Right hindlimb (tissue), 1 donor: ENCODE measurements at places on chromosomes 5 and 9.

- no peak for DNase-seq
Observed at GRCh38 chr5:92455011-92455410, 1071.9 kb upstream of the ARRDC3 start.

DNA sequence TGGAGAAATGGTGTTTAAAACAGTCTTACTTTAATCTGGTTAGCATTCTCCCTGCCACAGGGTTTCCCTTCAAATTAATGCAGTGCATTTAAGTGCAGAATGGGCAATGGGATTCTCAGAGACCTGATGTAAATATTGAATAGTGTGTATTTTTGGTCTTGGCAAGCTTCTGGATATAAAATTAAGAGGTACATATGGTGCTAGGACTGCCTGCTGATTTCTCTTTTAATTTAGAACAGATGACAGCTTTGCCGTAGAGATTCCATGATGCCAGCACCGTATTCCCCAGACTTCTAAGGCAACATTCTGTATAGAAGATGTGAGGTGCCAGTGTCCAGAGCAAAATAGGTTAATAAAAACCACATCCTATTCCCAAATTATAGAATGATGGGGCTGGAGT, 1.9 kb downstream of the MTAP start:
- no peak for DNase-seq

DNA sequence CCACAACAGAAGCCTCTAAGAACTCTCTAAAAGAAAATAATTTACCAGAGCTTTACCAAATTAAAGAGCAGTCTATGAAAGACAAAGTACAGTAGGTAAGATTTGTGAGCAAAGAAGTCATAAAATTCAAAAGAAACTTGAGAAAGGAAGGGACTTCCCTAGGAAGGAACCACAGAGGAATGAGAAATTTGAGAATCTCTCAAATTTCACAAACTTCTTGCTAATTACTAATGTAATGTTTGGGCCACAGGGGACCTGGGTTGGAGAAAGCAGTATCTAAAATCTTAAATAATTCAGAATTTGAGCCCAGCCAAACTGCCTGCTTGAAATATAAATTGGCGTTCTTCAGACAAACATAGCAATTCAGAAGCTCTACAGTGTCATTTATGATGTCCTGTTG, 225.0 kb upstream of the PRR16 start:
- DNase-seq = no peak

DNA sequence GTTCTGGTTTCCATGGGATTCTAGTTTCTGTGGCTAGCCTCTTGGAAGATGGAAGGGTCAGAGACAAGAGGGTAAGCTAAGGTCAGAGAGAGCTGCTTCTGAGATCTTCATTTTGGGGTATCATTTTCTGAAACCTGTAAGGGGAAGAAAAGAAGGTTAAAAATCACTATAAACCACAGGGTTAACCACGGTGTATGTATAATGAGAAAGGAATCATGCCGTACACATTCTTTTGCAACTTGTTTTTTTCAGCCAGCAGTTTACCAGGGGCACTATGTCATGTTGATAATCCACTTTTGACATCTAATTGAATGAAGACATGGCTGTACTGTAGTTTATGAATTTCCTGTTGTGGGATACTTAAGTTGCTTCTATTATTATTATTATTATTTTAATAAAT, 164.4 kb downstream of the FOCAD start:
- no peak for DNase-seq

- DNase-seq = no peak
Observed at GRCh38 chr5:151298063-151298855, 5.3 kb downstream of the SLC36A3 start.

- no peak for DNase-seq
Observed at GRCh38 chr9:87285183-87285850, 212.3 kb upstream of the DAPK1 start.

GRCh38 chr5:127320032-127320965, 29.7 kb downstream of the MEGF10 start:
- no peak for DNase-seq

- DNase-seq = no peak
Observed at GRCh38 chr5:10863763-10864383, 102.8 kb upstream of the DAP start.

DNA sequence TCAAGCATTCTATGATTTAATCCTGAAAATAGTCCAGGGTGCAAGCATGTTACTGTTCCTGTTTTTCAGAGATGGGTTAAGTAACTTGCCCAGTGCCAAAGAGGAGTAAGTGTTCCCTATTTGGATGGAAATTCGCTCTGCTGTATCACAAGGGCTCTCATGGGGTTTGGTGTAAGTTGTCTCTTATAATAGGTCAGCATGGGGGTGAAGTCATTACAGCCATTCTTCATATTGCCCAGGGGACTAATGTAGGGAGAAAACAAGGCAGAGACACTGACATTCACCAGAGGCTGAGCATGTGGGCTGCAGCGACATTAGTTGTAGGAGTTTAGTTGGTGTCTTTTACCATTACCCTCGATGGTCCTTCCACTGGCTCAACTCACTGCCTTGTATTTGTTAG, 142.1 kb upstream of the GLRA1 start:
- no peak for DNase-seq

GRCh38 chr9:74742792-74743730, 144.7 kb downstream of the TRPM6 start:
- peak; percentile 37 for DNase-seq

DNA sequence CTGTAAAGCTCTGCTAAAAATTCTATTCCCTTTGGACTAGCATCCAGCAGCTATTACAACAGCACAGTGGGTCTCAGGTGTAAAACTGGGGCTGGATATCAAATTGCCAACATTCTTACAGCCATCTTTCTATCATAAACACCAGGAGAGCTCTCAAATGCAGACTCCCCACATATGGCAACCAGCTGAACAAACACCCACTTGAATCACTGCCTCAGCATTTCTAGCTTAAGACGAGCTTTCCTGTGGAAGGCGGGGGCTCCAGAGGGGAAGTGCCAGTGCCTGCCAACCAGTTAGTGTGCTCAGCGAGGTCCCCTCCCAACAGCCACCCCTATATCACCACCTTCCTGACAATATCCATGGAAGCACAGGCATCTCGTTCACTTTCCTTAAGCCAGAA, 62.2 kb downstream of the IPPK start:
- peak; percentile 82 for DNase-seq

- no peak for DNase-seq
Observed at GRCh38 chr5:9037048-9037447, 508.8 kb downstream of the SEMA5A start.

- DNase-seq = no peak
Observed at GRCh38 chr5:43301653-43302091, 11.5 kb downstream of the HMGCS1 start.

GRCh38 chr9:111603041-111603440, 3.6 kb upstream of the PTGR1 start:
- no peak for DNase-seq

DNA sequence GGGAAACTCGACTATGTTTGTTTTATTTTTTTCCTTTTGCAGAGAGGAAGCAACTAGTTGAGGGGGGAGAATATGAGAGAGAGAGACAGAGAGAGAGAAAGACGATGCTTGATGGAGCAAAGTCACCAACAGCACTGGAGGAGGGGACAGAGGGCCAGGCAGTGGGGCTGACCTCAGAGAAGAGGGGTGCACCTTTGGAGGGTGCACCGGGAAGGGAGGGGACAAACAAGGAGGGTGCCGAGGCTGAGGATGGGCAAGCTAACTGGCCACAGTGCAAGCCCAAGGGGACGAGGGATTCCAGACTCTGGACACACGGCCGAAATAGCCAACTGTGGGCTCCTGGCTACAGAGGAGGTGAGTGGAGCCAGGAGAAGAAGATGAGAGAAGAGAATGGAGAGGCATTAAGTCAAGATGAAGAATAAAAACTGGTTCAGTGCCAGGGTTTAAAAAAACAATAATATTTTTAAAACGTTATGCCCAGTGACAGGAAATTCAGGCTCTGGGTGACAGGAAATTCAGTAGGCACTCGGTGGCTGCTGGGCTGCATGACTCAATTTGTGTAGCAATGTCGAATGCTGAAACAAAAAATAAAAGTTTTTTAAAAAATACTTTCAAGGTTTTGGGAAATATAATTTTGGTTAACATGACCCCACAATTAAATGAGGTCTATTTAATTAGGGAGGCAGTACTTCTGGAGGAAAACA, 13.3 kb upstream of the GLRX start:
- DNase-seq = no peak

GRCh38 chr9:94135222-94135621, 51.0 kb downstream of the PTPDC1 start:
- DNase-seq = no peak

- no peak for DNase-seq
Observed at GRCh38 chr9:131714821-131715220, 25.1 kb downstream of the RAPGEF1 start.

- DNase-seq = peak; percentile 77
Observed at GRCh38 chr9:95516734-95517558, at the start of gene PTCH1. Gene PTCH1, minus strand, starts transcription at chr9:95516971.

GRCh38 chr9:110776221-110776620, 107.6 kb downstream of the MUSK start:
- no peak for DNase-seq

- DNase-seq = no peak
Observed at GRCh38 chr5:169705322-169705721, 68.2 kb downstream of the DOCK2 start.

- DNase-seq = no peak
Observed at GRCh38 chr9:117245175-117245829, 169.6 kb downstream of the ASTN2 start.

DNA sequence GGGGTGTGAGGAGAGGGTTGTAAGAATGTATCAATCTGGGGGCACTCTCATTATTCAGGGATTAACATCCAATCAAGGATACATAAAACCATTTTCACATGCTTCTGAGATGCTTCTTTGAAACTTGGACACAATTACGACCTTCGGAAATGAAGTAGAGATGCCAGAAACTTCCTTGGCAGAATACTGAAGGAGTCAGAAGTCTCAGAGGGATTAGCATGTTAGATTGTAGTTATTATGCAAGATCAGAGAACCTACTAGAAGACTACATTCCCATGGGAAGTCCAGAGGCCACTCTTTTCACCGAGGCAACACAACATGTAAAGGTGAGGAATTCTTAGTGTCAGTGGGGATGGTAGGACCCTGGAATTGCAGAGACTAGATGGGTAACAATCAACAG, 5.1 kb upstream of the SLC22A4 start:
- no peak for DNase-seq

DNA sequence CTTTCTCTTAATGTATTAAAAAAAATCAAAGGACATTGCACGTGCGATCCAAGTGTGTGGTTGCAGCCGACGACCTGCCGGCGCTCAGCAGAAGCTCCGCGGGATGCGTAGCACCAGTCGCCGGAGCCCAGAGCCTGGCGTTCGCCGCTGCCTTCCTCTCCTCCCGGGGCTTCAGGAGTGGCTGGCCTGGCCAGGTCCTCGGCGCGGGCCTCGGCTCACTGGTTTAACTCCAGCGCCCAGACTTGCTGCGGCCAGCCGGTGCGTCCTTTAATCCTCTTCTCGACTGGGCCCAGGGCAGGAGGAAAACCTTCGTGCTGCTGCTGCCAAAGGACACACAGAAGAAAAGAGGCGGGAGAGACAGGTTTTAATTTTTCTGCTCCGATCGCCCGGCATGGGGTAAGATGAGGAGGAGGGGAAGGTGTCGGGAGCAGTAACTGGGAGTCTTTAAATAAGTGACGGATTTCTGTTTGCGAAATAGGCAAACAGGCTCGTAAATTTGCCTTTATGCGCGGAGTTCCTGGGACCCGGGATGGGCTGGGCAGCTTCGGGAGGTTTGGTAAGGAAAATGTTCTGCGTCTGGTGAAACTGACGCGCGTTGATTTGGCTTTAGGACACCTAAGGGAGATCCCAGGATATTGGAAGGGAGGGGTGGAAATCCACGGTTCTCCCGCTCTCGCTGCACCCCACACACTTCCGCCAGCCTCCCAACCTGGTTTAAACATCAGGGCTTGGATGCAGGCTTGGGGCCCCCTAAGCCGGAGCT, 2.3 kb downstream of the HAND1 start:
- DNase-seq = peak; percentile 43

DNA sequence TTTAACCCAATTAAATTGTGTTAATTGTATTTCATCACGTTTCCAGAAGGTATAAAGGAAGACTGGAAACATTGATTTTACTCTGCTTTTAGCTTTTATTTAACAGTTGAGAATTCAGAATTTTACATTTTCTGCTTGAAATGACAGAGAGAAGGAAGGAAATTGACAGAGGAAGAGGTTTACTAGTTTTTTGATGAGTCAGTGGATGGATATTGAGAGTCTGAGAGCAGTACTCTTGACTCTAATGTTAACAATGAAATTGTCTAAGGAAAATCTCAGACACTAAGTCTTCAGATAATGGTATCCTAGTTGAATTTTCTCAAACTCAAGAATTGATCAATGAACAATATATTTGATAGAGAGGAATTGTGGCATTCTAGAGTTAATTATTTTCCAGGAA, 60.6 kb downstream of the IPO11 start:
- no peak for DNase-seq

DNA sequence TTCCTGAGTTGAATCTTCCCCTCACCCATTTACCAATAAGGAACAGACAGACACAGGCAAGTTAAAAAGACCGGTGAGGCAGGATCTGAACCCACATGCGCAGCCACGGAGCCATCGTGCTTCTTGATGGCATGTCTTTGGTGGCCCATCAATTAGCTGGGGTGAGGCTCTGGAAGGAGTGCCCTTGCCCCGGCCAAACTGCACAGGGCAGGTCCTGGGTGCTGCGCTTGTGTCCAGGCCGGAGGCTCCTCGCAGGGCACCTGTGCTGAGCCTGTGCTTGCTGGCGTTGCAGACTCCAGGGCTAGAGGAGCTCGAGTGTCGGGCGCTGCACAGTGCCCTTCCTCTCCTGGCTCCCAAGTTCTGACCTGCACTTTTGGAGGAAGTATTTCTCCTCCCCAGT, 66.4 kb downstream of the PSMB7 start:
- no peak for DNase-seq

GRCh38 chr5:141657937-141658545, 6.8 kb upstream of the FCHSD1 start:
- DNase-seq = no peak

- no peak for DNase-seq
Observed at GRCh38 chr5:171898386-171898785, 108.1 kb downstream of the FBXW11 start.

DNA sequence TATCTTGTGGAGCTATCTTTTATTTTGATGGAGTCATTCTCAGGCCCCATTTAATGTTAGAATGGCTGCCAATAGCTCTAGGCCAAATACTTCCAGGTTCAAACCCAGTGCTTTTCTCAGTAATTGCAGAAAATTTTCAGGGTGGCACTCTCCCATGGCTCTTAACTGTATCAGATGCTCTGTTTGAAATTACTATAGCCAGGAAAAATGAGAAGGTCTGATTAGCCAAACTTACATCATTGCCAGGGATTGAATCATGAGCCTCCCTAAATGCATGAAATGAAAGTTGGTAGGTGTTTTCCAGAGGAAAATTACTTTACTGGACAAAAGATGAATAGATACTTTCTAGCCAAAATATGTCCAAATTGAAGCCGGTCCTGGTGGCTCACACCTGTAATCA, 404.8 kb downstream of the MAT2B start:
- no peak for DNase-seq

DNA sequence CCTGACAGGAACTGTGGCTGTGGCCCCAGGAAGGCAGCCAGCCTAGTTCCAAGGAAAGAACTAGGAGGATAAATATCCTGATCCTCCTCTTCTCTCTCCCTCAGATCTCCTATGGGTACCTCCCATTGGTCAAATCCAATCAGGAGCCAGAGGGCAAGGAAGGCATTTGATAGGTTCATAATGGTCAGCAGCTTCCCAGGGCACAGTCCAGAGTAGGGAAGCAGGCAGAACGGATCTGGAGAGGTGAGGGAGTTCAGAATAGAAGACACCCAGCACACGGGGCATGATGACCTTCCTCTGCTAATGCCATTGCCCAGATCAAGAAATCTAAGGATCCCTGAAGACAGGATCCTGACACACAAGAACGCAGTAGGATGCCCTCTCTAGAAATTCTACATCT, 8.6 kb downstream of the ABLIM3 start:
- no peak for DNase-seq

- DNase-seq = peak; percentile 70
Observed at GRCh38 chr5:80192507-80193241, 63.2 kb downstream of the SERINC5 start.
